ENCODE measurements at places on chromosomes 4 and X.

DNA sequence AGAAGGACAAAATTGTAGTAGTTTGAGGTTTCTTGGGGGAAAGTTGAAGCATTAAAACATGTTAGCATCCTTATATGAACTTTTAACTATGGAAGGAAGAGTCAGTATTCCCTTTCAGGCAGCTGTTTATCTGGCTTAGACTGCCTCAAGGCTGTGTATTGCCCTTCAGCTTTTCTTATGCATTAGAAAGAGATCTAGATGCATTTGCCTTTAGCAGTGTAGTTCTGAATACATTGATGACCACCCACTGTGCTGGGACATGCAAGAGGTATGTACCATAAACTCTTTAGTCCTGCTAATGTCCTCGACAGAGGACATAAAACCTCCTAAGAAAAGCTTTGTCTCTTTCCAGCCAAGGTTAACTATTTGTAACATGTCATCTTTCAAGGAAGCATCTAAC is 2.9 kb downstream of the FAM200B start:
- no peak for DNase-seq

- DNase-seq = no peak
Observed at GRCh38 chrX:154986826-154987575, 35.5 kb downstream of the F8 start.

DNA sequence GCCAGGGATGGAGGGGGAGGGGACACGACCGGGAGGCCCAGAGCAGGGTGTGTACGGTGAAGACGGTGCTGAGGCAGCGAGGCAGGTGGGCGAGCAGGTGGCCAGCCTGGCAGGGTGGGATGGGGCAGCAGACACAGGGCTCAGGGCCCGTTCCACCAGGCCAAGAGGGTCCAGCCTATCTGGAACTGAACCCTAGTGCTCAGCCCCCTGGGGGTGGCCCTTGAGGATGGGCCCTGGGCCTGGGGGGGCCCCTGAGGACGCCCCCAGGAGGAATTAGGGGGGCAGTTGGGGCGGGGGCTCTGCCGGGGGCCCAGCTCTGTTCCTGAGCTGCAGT is 3.0 kb upstream of the HGFAC start:
- no peak for DNase-seq

DNA sequence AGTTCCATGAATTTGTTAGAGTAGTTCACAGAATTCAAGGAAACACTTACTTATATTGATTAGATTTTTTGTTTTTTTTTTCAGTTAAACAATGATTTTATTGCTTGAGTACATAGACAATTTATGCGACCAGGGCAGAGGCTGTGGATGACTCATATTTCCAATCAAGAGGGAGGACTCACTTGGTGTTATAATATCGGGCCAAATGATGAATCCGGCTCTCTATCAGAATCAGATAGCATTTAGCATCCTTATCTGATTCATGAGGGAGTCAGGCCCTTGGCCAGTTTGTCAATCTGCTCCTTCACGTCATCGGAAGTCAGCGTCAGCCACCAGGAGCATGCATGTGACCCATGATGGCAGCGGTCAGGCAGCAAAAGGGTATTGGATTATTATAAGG is 82.3 kb upstream of the HUWE1 start:
- no peak for DNase-seq

- no peak for DNase-seq
Observed at GRCh38 chrX:40444798-40445496, 135.8 kb upstream of the ATP6AP2 start.

GRCh38 chr4:103032574-103032973 is 13.1 kb upstream of the SLC9B1 start:
- DNase-seq = peak; percentile 7

GRCh38 chr4:147825451-147826287 is 93.8 kb downstream of the ARHGAP10 start:
- DNase-seq = peak; percentile 34

- DNase-seq = peak; percentile 2
Observed at GRCh38 chrX:137432609-137433008, 133.3 kb upstream of the ZIC3 start.

GRCh38 chrX:104370089-104370488 is 115.4 kb upstream of the ESX1 start:
- no peak for DNase-seq

GRCh38 chr4:7244331-7244665 is 52.0 kb downstream of the SORCS2 start:
- no peak for DNase-seq
